Dermis blood vessel endothelial cell (primary cell): ENCODE measurements at places on chromosomes 1 and 21. TPM values are rescaled to one million over a fixed set of nuclear protein-coding genes. Genes with fewer than 3 reads are reported as not detected.
A peak's percentile ranks its signal among the peaks of the same experiment; 100 is the strongest.

PTBP2 gene
- total RNA-seq, result 25.4 and 25.6 TPM in 2 replicates

- no peak for DNase-seq
Measured at GRCh38 chr1:92940541-92940940, 20.7 kb downstream of the DIPK1A start.

GRCh38 chr1:75482951-75483350 is 128.0 kb downstream of the SLC44A5 start:
- peak; percentile 68 for DNase-seq

GRCh38 chr1:5688081-5689077 is 303.8 kb downstream of the NPHP4 start:
- DNase-seq, result no peak

OR14K1 gene
- not detected in 2 replicates for total RNA-seq

GRCh38 chr1:214396330-214396729 is 115.4 kb downstream of the SMYD2 start:
- no peak for DNase-seq

TRPM2 gene
- 1.8 and 3.2 TPM in 2 replicates for total RNA-seq

- DNase-seq, result no peak
Measured at GRCh38 chr1:220957233-220957605, 78.0 kb downstream of the HLX start.

GRCh38 chr1:119380983-119381662 is 12.5 kb downstream of the HAO2 start:
- no peak for DNase-seq
